Activated CD8-positive, alpha-beta memory T cell treated with anti-CD3 and anti-CD28 coated beads, Interleukin-2, amount 10 ng/mL, durations not matched to agents 7 days and 5 days (primary cell): ENCODE measurements at places on chromosomes 7 and 10. TPM values are rescaled to one million over a fixed set of nuclear protein-coding genes. Genes with fewer than 3 reads are reported as not detected.

Gene MYL10
- total RNA-seq = not detected

Gene EVX1
- total RNA-seq = not detected

Gene IFT22
- total RNA-seq = 4.8 TPM

DNA sequence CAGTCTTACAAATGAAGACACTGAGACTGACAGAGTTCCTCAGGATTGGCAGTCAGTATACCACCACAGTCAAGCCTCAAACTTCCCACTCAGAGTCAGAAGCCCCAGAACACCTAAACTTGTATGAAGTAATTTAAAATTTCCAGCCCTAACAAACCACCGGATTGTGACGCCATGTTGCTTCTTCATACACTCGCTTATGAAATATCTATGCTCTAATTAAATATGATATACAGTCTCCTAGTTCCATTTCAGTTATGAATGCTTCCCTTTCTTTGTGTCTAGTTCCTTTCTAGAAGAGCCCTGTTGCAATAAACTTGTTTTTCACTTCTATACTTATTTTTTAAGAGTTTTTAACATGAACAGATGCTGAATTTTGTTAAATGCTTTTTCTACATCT is 172.0 kb upstream of the NOBOX start:
- H3K4me3 ChIP-seq = no peak overlapping the region
- no peaks in the 10 kb centered on the region for H3K36me3 ChIP-seq
- H3K27me3 ChIP-seq = no peaks in the 10 kb centered on the region
- no peak for DNase-seq

DNA sequence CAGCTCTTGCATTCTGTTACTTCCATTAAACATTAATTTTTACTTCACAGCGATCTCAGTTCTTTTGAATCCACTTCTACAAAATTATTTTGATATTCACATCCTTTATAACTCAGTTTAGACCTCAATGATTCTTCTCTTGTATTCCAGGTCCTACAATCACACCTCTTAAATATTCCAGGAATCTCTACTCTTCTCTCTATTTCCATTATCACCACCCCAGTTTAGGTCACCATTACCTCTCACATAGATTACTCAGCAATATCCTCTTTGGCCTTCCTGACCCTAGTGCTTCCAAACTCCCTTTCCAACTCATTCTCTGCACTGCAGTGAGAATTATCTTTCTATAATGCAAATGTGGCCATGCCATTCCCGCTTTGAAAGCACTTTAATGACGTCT is 27.1 kb upstream of the GPR37 start:
- no peak overlapping the region for H3K27ac ChIP-seq
- no peak overlapping the region for H3K4me3 ChIP-seq
- peaks cover 15% of the 10 kb centered on the region for H3K27me3 ChIP-seq
- no peak for DNase-seq

DNA sequence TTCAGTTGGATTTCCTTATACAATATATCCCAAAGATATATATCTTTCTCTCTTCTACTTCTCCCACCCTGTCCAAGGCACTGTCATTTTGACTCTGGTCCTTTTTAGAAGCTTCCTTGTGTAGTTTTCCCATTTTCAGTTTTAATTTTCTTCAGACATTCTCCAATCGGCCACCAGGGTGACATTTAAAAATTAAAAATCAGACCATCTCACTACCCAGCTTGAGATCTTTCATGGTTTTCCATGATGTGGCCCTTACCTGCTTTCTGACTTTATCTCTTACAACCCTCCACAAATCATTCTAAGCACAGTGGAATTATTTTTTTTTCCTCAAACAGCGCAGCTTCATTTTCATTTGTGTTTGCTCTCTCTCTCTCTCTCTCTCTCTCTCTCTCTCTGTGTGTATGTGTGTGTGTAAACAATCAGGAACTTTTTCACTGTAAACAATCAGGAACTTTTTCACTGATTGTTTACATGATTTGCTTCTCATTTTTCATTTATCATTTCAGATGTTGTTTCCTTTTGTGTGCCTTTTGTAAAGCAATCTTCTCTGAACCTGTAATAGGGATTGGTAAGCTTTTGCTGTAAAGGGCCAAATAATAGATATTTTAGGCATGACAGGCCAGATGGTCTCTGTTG is 348.9 kb downstream of the ATRNL1 start:
- H3K27ac ChIP-seq = no peak overlapping the region
- no peaks in the 10 kb centered on the region for H3K36me3 ChIP-seq
- H3K4me3 ChIP-seq = no peak overlapping the region

DNA sequence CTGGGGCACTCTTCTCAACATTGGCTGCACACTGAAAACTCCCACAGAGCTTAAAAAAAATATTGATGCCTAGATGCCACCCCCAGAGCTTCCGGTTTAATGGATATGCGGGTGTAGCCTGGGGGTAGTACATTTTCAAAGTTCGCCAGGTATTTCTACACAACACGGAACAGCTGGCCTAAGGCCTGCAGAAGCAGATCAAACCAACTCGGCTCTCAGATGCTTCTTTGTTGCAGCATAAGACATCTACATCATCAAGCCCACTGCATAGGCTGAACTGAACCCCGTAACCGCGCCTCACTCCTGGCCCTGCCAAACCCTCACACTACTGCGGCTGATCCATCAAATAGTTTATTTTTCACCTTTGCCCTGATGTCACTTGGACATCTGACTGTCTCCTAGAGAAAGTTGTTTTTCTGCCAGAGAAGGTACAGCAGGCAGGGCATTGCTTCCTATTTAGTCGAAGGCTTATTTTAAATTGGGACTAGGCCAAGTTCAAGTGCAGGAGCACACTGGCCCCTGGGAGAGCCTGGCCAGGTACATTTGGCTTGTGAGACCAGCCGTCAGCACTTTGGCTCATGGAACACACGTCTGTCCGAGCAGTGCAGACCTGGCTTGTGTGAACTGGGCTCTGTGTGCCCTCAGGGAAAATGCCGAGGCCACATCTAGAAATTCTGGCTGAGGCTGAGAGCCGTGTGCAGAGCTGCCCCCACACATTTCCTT is 113.3 kb downstream of the TACC2 start:
- no peaks in the 10 kb centered on the region for H3K27me3 ChIP-seq
- H3K4me3 ChIP-seq = no peak overlapping the region
- H3K36me3 ChIP-seq = no peaks in the 10 kb centered on the region

DNA sequence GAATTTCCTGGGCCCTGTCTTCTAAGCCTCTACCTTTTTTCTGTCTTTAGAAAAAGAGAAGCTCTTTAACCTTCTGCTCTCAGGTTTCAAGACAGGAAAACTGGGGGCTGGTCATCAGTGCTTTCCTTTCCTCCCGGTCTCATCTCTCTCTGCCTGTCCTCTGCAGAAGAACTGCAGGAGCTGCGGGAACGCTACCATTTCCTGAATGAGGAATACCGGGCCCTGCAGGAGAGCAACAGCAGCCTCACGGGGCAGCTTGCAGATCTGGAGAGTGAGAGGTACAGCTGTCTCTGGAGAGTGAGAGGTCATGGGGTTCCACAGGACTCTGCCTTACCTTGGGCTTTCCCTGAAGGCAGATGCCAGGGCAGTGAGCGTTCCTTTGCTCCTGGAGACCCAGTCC is 12.7 kb downstream of the CCDC136 start:
- H3K4me1 ChIP-seq = no peaks in the 10 kb centered on the region
- no peaks in the 10 kb centered on the region for H3K27me3 ChIP-seq
- no peak overlapping the region for H3K4me3 ChIP-seq
- H3K36me3 ChIP-seq = no peaks in the 10 kb centered on the region

DNA sequence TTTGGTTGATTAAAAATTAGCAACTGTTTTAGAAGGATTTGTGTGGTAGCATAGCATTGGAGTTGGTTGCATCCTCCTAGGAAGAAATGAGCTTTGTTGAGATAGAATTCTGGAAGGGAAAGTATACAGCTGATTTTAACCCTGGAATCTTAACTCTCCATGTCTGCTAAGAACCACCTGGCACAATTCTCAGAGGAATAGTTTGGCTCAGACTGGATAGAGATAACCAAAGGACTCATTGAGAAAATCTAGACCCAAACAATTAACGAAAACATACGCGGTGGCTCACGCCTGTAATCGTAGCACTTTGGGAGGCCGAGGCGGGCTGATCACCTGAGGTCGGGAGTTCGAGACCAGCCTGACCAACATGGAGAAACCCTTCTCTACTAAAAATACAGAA is 99.1 kb upstream of the AOAH start:
- H3K27me3 ChIP-seq = no peaks in the 10 kb centered on the region
- DNase-seq = no peak
- H3K27ac ChIP-seq = no peak overlapping the region
- no peaks in the 10 kb centered on the region for H3K4me1 ChIP-seq
- peaks cover 4% of the 10 kb centered on the region for H3K36me3 ChIP-seq

GRCh38 chr7:47185170-47185569 is 396.7 kb downstream of the TNS3 start:
- H3K36me3 ChIP-seq = no peaks in the 10 kb centered on the region
- no peak overlapping the region for H3K27ac ChIP-seq
- no peak overlapping the region for H3K4me3 ChIP-seq

DNA sequence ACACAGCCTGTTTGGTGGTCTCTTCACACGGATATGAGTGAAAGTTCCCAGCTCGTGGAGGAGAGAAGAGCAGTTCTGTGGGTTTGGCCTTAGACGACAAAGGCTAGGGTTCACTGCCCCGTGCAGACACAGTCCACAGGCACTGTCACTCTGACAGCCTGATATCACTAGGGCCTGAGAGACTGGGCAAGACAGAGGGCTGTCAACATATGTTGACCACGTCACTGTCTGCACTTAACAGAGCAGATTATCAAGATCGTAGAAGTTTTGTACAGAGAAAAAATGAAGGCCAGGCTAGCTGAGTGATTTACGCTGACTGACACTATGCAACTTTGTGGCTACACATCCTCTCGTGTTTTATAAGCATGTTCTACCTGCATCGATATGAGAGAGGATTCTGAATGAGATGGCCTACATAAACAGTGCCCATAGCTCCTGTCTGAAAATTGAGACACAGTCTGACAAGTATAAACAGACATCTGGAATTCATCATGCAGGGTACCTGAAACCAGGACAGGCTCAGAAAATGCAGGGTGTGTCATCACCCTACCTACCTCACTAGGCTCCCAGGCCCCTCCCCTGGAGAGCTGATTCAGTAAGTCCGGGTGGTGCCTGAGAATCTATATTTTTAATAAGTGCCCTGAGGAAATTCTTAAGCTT is 120.0 kb downstream of the SGMS1 start:
- H3K4me3 ChIP-seq = no peak overlapping the region
- H3K4me1 ChIP-seq = peaks cover 72% of the 10 kb centered on the region
- no peak for DNase-seq
- peak overlapping the region; percentile 51 for H3K27ac ChIP-seq

GRCh38 chr7:151060416-151061212 is 1.2 kb downstream of the SLC4A2 start:
- peaks cover 34% of the 10 kb centered on the region for H3K4me1 ChIP-seq
- DNase-seq = no peak
- peak overlapping the region; percentile 66 for H3K27ac ChIP-seq
- H3K36me3 ChIP-seq = peaks cover 3% of the 10 kb centered on the region

DNA sequence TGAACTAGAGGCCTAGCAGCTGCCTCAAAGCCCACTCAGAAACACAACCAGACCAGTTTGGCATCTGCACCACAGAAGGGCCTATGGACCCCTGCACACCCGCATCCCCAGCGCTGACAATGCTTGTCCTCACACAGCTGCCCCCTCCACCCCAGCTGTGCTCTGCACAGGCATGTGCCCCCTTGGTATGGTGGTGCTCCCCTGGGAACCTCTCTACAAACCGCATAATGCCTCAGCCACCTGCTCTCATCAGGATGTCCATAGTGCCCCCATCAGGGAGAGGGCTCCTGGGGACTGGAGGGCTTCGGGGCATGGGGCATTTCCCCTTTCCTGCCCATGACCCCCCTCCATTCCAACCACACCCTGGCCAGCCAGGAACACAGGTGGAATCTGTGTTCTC is 347.5 kb downstream of the GRID1 start:
- no peak overlapping the region for H3K27ac ChIP-seq
- H3K36me3 ChIP-seq = no peaks in the 10 kb centered on the region
- H3K27me3 ChIP-seq = no peaks in the 10 kb centered on the region
- no peak overlapping the region for H3K4me3 ChIP-seq
- no peak for DNase-seq
- H3K4me1 ChIP-seq = peaks cover 6% of the 10 kb centered on the region

- DNase-seq = no peak
- H3K36me3 ChIP-seq = no peaks in the 10 kb centered on the region
Measured at GRCh38 chr10:76918106-76918505, 719.5 kb downstream of the KCNMA1 start.

DNA sequence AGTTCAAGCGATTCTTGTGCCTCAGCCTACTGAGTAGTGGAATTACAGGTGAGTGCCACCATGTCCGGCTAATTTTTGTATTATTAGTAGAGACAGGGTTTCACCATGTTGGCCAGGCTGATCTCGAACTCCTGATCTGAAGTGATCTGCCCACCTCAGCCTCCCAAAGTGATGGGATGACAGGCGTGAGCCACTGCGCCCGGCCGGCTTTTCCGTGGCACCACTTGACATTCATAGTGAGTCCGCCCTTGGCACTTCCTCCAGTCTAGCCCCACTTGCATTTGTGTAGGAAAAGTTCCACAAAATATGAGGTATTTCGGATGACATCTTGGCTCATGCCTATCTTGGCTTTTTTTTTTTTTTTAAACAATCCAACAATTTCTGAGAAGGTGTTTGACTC is 128.1 kb upstream of the ACBD5 start:
- H3K4me1 ChIP-seq = peaks cover 4% of the 10 kb centered on the region
- peaks cover 7% of the 10 kb centered on the region for H3K27me3 ChIP-seq
- no peak overlapping the region for H3K4me3 ChIP-seq
- no peaks in the 10 kb centered on the region for H3K36me3 ChIP-seq

GRCh38 chr7:45592230-45592991 is 18.2 kb downstream of the ADCY1 start:
- no peaks in the 10 kb centered on the region for H3K4me1 ChIP-seq
- H3K27me3 ChIP-seq = no peaks in the 10 kb centered on the region
- DNase-seq = no peak
- no peak overlapping the region for H3K27ac ChIP-seq
- no peaks in the 10 kb centered on the region for H3K36me3 ChIP-seq

- no peaks in the 10 kb centered on the region for H3K36me3 ChIP-seq
- no peak overlapping the region for H3K4me3 ChIP-seq
Measured at GRCh38 chr10:72490951-72491350, 134.9 kb downstream of the MICU1 start.

- H3K36me3 ChIP-seq = no peaks in the 10 kb centered on the region
- H3K4me1 ChIP-seq = no peaks in the 10 kb centered on the region
- peaks cover 14% of the 10 kb centered on the region for H3K27me3 ChIP-seq
- H3K4me3 ChIP-seq = no peak overlapping the region
Measured at GRCh38 chr10:49595713-49596492, 14.2 kb upstream of the SLC18A3 start.
